ENCODE measurements at places on chromosomes 1 and 21. TPM values are rescaled to one million over a fixed set of nuclear protein-coding genes. Genes with fewer than 3 reads are reported as not detected.

The SPATA1 gene
- total RNA-seq: 17.6 TPM

DNA sequence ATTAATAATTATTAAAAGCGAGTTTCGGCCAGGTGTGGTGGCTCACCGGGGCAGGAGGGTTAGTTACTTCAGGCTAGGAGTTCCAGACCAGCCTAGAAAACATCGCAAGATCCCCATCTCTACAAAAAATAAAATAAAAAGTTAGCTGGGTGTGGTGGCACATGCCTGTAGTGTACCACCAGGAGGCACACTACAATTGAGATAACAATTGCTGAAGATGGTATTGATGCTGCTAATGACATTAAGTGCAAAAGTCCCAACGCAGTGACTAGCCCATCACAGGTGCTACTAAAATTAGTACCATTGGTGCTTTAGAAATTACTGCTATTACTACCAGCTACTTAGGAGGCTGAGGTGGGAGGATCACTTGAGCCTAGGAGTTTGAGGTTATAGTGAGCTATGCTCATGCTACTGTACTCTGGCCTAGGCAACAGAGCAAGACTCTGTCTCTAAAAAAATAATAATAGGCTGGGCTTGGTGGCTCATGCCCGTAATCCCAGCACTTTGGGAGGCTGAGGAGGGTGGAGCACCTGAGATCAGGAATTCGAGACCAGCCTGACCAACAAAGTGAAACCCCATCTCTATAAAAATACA, 156.6 kb downstream of the GREM2 start:
- H3K4me3 ChIP-seq: no peak overlapping the region
- no peak overlapping the region for H3K27ac ChIP-seq
- no peaks in the 10 kb centered on the region for H3K36me3 ChIP-seq
- H3K27me3 ChIP-seq: no peaks in the 10 kb centered on the region
- H3K4me1 ChIP-seq: no peaks in the 10 kb centered on the region
- no peak for DNase-seq

DNA sequence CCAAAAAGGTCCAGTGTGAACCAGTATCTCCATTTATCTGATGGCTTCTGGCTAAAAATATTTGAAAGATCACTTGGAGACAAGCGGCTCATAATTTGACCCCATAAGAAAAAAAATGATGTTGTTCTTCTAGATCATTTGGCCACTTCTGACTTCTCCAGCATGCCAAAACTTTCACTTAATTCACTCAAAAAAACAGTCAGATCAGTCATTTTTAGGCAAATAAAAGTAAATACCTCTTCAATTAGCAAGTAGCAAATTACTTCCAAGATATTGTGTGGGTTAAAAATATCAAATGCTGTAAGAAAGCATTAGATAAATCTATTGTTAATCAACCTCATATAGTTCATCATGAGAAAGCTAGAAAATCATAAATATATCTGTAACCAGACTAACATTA, 106.0 kb downstream of the ZC3H11B start:
- no peak overlapping the region for H3K4me3 ChIP-seq
- no peak for DNase-seq
- no peaks in the 10 kb centered on the region for H3K27me3 ChIP-seq
- no peak overlapping the region for H3K27ac ChIP-seq
- H3K4me1 ChIP-seq: no peaks in the 10 kb centered on the region

- no peaks in the 10 kb centered on the region for H3K36me3 ChIP-seq
- H3K27me3 ChIP-seq: no peaks in the 10 kb centered on the region
- peaks cover 13% of the 10 kb centered on the region for H3K4me1 ChIP-seq
- no peak overlapping the region for H3K4me3 ChIP-seq
Measured at GRCh38 chr1:161970633-161971032, 53.0 kb downstream of the OLFML2B start.

DNA sequence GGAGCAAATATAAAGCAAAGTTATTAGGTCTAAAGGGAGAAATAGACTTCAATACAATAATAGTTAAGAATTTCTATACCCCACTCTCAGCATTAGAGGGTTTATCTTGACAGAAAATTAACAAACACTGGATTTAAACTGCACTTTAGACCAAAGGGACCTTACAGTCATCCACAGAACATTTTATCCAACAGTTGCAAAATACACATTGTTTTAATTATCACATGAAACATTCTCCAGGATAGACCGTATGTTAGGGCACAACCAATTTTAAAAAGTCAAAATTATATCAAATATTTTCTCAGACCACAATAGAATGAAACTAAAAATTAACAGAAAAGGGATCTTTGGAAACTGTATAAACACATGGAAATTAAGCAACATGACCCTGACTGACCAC, 384.5 kb upstream of the C1orf87 start:
- no peak overlapping the region for H3K4me3 ChIP-seq
- DNase-seq: no peak
- H3K27ac ChIP-seq: no peak overlapping the region

The TMCC2 gene
- total RNA-seq: 14.7 TPM

DNA sequence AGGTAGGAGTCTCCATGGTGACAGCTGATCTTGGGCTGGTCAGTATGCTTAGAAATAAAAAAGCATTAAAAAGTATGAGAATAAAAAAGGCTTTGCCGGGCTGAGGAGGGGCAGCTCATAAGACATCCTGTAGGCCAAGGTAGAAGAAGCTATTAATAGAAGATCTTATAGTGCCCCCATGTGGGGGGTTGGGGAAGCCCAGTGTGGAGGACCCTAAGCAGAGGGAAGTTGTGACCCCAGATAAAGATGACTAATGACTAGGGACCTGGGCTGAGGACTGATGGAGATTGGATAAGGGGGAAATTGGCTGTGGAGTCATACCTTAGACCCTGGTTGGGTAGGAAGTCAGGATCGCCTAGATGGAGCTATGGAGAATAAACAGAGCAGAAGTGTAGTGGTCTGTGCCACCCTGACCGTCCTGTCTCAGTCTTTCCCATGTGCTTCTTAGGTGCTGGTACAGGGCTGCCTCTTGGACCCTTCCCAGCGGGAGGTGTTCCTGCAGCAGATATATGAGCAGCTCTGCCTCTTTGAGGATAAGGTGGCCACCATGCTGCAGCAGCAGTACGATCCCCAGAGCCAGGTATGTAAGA, 25.0 kb downstream of the SZT2 start:
- no peak overlapping the region for H3K27ac ChIP-seq
- H3K4me1 ChIP-seq: no peaks in the 10 kb centered on the region
- H3K36me3 ChIP-seq: no peaks in the 10 kb centered on the region
- no peaks in the 10 kb centered on the region for H3K27me3 ChIP-seq

- no peaks in the 10 kb centered on the region for H3K36me3 ChIP-seq
- no peak overlapping the region for H3K4me3 ChIP-seq
- DNase-seq: no peak
- no peak overlapping the region for H3K27ac ChIP-seq
Measured at GRCh38 chr1:214318356-214318755, 37.4 kb downstream of the SMYD2 start.

DNA sequence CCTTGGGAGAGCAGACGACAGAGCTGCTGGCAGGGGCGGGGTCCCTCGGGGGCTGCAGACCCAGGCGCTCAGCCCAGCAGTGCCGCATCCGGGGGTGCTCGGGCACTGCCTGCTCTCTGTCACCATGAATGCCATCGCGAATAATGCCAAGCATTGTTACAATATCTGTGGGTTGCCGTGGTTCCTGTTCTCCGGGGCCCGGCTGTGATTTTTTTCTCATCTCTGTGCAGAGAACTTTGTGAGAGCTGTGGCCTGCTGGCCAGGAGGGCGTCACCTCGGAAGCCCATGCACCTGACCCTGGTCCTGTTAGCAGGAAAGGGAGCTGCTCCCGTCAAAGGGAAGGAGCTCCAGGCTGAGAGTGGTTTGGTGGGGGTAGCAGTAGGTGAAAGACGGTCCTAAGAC, 70.4 kb downstream of the PRDM16 start:
- H3K27me3 ChIP-seq: no peaks in the 10 kb centered on the region
- no peaks in the 10 kb centered on the region for H3K36me3 ChIP-seq
- no peak for DNase-seq
- no peak overlapping the region for H3K4me3 ChIP-seq
- no peak overlapping the region for H3K27ac ChIP-seq
- H3K4me1 ChIP-seq: peaks cover 11% of the 10 kb centered on the region

The AADACL3 gene
- not detected for total RNA-seq

GRCh38 chr1:81406292-81406999, 394.3 kb upstream of the ADGRL2 start:
- no peak overlapping the region for H3K27ac ChIP-seq
- no peaks in the 10 kb centered on the region for H3K36me3 ChIP-seq
- no peak for DNase-seq
- no peaks in the 10 kb centered on the region for H3K27me3 ChIP-seq
- no peak overlapping the region for H3K4me3 ChIP-seq

The MARK1 gene
- total RNA-seq: 49.6 TPM

The PPP2R5A gene
- 26.9 TPM for total RNA-seq

GRCh38 chr1:229888561-229889001, 178.5 kb upstream of the GALNT2 start:
- peaks cover 9% of the 10 kb centered on the region for H3K4me1 ChIP-seq
- peak; percentile 67 for DNase-seq
- H3K27ac ChIP-seq: peak overlapping the region; percentile 14
- H3K36me3 ChIP-seq: no peaks in the 10 kb centered on the region
- H3K27me3 ChIP-seq: no peaks in the 10 kb centered on the region

DNA sequence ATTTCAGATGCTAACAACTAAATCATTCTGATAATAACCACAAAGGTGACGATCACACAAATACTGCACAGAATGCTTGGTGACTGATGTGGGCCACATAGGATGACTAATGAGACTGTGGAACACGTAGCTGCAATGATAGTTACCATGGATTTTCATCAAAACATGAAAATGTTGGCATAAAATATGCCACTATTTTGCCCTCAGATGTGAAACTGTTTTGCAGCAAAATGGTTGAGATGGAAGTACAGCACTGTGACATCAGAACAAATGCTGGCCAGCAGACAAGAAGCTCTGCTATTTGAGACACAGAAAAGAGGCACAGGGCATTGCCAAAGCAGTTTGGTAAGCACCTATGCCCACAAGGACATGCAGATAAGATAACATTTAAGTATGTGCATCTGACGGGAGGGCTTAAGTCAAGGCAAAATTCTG, 83.8 kb downstream of the NIBAN1 start:
- no peaks in the 10 kb centered on the region for H3K27me3 ChIP-seq
- H3K4me3 ChIP-seq: no peak overlapping the region
- peaks cover 9% of the 10 kb centered on the region for H3K4me1 ChIP-seq
- H3K27ac ChIP-seq: no peak overlapping the region

DNA sequence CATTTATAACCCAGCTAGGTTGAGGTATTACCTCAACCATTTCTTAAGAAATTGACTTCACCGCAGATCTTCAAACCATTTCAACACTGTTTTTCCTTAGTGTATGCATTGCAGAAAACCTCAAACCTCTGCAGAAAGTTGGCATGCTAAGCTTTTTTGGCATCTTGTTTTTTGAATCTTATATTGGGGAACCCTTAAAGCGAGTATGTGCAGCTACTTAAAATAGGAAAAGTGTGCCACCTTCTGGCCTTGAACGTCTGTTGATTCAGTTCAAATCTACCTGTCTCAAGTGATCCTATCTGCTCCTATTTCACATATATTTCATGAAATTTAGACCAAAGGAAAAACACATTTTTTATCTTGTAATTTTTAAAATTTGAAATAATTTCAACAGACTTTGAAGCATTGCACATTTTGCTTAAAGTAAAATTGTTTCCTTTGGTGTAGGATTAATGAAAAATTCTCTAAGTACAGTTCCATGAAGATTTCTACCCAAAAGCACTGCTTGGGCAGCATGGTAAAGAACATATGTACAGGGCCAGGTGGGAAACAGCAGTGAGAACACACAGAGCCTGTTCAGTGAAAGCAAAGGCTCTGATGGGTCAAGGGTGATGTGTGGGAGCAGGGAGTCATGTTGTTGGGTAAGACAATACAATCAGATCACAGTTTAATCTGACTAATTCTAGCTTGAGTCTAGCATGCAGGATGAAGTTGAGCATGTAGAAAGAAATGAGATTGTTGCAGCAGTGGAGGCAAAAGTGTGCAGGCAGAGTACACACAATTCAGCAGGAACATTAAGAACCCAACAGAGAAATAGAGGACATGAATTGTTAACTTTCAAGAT, 17.2 kb downstream of the HENMT1 start:
- H3K36me3 ChIP-seq: no peaks in the 10 kb centered on the region
- H3K4me1 ChIP-seq: peaks cover 14% of the 10 kb centered on the region
- no peaks in the 10 kb centered on the region for H3K27me3 ChIP-seq
- no peak overlapping the region for H3K27ac ChIP-seq

GRCh38 chr21:25643486-25643885, 4.4 kb downstream of the JAM2 start:
- DNase-seq: no peak
- H3K4me3 ChIP-seq: no peak overlapping the region
- peak overlapping the region; percentile 45 for H3K27ac ChIP-seq

DNA sequence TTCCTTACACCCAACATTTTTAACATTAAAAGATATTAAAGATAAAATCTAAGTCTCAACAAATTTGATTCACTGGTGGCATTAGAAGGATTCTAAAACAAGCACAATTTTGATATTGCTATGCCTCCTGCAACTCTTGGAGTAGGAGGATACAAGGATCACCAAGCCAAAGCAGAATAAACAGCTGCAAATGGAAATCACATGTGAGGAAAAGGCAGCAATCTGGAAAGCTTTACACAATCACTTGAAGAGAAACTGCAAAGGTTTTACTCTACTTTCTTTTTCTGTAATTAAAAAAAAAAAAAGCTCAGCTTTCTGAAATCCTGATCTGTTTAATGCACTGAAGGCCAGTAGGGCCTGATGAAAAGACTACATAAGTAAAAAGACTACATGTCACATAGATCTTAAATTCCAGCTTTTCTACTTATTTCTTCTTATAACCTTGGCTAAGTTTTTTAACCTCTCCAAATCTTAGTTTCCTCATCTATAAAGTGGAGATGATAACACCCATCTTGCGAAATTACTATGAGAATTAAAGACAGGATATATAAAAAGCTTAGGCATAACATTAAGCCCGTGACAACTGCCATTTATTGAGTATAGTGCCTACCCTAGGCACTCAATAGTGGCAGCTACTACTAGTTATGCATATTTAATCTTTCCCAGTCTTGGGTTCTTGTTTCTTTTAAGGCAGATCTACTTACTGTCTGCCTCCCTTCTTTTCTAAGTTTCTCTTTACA, 73.5 kb downstream of the EPS15 start:
- H3K4me1 ChIP-seq: no peaks in the 10 kb centered on the region
- H3K27me3 ChIP-seq: no peaks in the 10 kb centered on the region
- H3K4me3 ChIP-seq: no peak overlapping the region
- no peak for DNase-seq
- H3K36me3 ChIP-seq: no peaks in the 10 kb centered on the region

DNA sequence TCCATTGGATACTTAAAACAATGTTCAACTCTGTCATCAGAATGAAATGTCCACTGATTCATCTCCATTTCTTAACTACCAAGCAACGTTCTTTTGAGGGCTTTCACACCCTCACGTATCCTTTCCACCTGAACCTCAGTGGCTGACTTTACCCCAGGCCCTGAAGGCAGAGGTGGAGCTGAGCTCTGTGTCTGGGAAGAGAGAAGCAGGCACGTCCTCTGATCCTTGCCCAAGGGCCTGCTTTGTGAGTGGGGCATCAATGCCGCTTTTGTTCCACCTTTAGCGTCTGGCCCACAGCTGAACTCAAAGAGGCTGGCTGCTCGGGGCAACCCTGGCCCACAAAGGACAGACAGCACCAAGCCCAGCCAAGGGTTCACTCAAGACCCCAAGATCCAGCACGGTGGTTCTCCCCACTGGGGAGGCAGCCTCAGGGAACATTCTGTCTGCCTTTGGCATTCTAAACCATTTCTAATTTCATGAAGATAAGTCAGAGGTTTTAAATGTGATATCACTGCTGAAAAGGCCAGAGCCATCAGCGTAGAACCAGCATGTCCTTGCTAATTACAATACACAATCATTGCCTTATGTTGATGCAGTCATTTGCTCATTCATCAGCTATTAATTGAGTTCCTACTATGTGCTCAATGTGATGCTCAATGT, 126.0 kb upstream of the UBE2U start:
- no peak overlapping the region for H3K4me3 ChIP-seq
- DNase-seq: no peak
- H3K4me1 ChIP-seq: no peaks in the 10 kb centered on the region
- no peak overlapping the region for H3K27ac ChIP-seq
- no peaks in the 10 kb centered on the region for H3K27me3 ChIP-seq

The STXBP3 gene
- 71.8 TPM for total RNA-seq

All from testis (tissue), 5 donors.